EH (cell line): ENCODE measurements at places on chromosomes 11 and 22.
A peak's percentile ranks its signal among the peaks of the same experiment; 100 is the strongest.

DNA sequence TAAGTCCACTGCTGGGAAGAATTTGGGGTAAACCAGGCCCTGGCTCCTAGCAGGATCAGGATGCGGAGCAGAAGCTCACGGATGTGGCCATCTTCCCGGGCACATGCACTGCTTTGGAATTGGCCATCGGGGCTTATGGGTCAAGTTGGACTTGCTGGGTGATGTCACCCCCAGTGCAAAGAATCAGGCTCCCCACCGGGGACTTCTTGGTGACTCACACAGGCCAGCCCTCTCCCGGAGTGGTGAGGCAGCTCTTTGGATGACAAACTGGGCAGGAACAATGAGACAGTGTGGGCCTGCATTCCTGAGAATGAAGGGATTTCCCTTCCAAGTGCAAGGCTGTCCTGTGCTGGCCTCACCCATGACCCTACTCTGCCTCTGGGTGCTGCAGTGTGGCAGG is 128.8 kb upstream of the ANO1 start:
- peak; percentile 94 for DNase-seq

- no peak for DNase-seq
Measured at GRCh38 chr11:64372021-64372420, 13.1 kb downstream of the RPS6KA4 start.

DNA sequence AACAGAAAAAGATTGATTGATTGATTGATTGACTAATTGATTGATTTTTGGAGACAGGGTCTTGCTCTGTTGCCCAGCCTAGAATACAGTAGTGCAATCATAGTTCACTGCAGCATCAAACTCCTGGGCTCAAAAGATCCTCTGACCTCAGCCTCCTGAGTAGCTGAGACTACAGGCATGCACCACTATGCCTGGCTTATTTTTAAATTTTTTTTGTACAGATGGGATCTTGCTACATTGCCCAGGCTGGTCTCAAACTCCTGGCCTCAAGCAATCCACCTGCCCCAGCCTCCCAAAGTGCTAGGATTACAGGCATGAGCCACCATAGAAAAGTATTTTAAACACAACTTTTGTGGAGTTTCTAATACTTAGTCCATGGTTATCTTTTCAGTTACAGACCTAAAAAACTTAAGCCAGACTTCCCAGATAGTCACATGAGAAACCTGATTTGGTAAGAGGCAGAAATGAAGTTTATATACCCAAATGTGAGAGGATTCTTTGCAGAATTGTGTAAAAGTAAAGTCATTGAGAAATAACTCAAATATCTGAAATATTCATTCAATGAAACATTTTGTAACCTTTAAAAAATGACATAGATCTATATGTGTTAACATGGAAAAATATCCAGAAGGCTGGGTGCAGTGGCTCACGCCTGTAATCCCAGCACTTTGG is 186.5 kb downstream of the SWAP70 start:
- peak; percentile 57 for DNase-seq

- no peak for DNase-seq
Measured at GRCh38 chr11:7531011-7531410, 17.2 kb downstream of the PPFIBP2 start.
